ENCODE measurements at places on chromosomes 6 and 20. TPM values are rescaled to one million over a fixed set of nuclear protein-coding genes. Genes with fewer than 3 reads are reported as not detected.

The MEP1A gene
- total RNA-seq: not detected

The ARFGAP1 gene
- total RNA-seq: 120 TPM

- DNase-seq: no peak
Measured at GRCh38 chr20:4052554-4052953, 37.2 kb upstream of the RNF24 start.

- no peak for DNase-seq
Measured at GRCh38 chr6:99522531-99522930, 7.3 kb upstream of the USP45 start.

The TRMT11 gene
- total RNA-seq: 25.5 TPM

The PSORS1C1 gene
- total RNA-seq: not detected

GRCh38 chr6:37243816-37244370, 13.7 kb upstream of the TBC1D22B start:
- no peak for DNase-seq
